ENCODE measurements at places on chromosomes 2 and 18.

- no peak for DNase-seq
Measured at GRCh38 chr2:124035001-124035400, 9.9 kb downstream of the CNTNAP5 start.

DNA sequence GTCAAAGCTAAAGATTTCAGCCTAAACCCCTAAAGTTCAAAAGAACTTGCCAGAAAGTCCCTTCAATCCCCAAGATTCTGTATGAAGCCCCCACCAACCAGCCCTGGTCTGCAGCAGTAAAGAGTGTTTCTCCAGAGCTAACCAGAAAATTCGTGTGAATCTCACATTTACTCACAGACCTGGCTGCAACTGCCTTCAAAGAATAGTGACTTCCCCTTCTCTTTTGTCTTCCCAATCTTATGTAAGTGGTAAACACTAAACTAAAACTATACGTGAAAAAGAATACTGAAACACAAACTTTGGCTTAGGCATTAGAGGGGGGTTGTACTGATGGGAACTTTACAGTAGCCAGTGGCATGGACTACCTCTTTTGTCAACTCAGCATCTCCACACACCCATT, 50.6 kb upstream of the SETBP1 start:
- no peak for DNase-seq

DNA sequence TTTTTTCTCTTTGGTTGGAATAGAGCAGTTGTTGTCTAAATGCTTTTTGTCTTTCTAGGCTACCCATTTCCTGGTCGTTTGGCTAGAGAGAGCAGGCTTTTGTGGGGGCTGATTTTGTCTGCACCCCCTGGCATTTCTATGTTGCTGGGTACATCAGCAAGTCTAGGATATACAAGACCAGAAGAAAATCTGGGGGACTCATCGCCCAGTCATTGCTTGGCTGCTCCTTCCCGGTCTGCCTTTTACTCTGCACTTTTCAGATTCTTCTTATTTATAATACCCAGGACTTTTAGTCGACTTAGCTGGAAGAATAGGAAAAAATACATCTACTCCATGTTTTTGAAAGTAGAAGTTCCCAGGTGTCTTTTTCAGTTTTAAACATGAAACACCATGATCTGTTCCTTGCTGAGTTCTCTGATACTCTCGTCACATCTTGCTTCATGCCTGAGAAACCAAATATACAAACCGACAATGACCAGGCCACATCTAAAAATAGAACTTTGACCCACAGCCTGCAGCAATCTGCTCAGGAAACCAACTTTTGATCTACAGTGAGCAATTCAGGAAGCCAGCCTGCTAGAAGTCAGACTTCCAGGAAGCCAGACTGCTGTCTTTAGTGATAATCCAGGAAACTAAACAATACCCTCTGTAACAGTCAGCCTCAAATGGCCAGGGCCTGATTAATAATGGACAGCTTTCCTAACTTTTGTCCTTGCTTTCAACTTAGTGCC, 163.8 kb upstream of the MEX3C start:
- no peak for DNase-seq

- DNase-seq = no peak
Measured at GRCh38 chr2:54000524-54000923, 29.7 kb upstream of the PSME4 start.

GRCh38 chr2:40041422-40042382, 262.6 kb upstream of the THUMPD2 start:
- no peak for DNase-seq

GRCh38 chr2:39851651-39852110, 72.6 kb upstream of the THUMPD2 start:
- no peak for DNase-seq

DNA sequence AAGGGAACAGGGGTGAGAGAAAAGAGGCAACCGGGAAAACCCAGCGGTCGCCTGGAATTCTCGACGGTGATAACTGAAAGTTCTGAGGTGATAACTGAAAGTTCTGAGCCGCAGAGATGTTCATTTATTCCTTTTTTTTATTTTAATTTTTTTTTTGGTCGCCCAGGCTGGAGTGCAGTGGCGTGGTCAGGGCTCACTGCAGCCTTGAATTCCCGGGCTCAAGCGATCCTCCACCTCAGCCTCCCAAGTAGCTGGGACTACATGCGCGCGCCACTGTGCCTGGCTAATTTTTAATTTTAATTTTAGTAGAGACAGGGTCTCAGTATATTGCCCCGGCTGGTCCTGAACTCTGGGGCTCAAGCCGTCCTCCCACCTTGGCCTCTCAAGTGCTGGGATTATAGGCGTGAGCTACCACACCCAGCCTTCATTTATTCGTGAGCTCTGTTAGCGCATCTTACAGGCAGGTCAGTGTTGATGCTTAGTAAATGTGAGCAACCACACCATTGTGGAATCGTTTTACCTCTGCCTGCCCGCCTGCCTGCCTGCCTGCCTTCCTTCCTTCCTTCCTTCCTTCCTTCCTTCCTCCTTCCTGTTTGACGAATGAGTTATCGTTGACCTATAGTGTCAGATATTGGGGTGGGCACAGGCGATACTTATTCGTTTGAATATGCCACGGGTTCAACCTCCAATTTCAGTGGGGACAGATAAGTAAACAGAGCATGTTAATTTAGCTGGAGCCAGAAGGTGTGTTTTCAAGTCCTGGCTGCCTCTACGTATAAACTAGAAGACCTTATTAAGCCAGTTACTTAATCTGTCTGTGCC, 557 bp upstream of the E2F6 start:
- DNase-seq = peak; percentile 13

DNA sequence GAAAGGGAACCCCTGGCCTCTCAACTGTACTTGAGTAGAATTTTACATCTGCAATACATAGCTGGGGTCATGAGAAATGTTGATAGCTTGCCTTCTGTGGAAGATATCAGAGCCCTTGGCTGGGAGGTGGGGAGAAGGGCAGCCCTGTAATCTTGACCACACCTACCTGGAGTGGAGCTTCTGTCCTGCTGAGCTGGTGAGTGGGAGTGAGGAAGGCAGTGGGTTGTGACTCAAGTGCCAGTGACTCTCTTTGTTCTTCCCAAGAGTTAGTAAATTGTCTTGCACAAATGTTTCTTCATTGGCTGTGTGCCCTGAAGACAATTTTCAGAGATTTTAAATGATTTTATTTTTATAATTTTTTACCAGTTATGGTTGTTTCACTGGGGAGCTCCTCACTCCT, 277.3 kb downstream of the MBD5 start:
- DNase-seq = no peak

DNA sequence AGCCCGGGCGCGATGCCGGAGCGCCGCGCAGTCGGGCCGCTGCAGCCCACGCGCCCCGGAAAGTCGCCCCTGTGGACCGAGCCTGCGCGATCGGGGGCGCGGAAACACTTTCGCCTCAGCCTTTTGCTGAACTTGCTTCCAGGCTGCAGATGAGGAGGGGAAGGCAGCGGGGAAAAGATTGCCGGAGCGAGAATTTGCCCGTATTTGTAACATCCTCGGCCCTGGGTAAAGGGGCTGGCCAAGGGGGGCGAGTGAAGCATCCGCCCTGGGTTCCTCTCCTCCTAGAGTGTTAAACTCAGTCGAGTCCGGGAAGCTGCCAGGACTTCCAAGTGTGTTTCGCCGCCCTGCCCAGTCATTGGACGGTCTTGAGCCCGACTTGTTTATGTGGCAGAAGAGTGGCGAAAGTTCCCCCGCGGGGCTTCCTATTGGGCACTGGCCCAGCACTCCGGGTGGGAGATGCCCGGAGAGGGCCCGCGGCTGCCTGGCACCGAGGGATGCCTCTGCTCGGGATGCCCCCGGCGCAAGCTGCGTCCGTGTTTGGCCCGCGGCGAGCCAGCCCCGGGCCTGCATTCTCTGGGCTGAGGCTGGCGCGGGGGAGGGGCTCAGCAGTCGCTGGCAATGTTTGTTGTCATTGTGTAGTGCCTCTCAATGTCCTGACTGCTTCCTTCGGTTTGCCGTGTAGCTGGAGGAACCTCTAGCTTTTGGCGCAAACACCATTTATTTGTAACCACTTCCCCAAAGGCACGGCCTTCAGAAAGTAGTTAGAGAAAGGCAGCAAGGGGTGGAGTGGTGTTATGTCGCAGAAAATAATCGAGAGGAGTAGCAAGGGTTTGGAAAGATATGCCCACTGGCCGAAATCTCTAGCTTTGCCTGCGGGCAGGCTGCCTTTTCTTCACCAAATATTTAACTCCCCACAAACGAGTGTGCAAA, 1.1 kb downstream of the CYBRD1 start:
- DNase-seq = peak; percentile 27

GRCh38 chr2:120901201-120901600, 165.5 kb downstream of the GLI2 start:
- no peak for DNase-seq

- DNase-seq = no peak
Measured at GRCh38 chr2:16058256-16058655, 117.9 kb downstream of the MYCN start.

DNA sequence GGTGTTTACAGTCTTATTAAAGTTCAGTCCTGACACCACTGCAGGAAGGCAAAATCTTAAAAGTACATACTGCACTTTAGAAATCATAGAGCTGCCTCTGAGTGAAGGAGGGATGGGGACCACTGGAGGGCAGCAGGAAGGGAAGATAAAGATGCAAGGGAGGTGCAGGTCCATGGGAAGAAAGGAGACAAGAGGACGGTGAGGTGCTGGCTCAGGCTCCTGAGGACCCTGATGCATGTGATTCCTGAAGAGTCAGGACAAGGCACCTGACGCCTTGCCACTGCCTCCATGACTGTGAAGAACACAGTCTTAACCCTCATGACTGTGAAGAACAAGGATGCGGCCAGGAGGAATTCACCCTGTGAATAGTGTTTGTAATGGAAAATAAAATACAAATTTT, 116.2 kb upstream of the NPAS2 start:
- DNase-seq = no peak

GRCh38 chr2:219743548-219743947, 116.1 kb downstream of the SLC4A3 start:
- DNase-seq = no peak

- no peak for DNase-seq
Measured at GRCh38 chr18:28584731-28585130, 407.8 kb upstream of the CDH2 start.

DNA sequence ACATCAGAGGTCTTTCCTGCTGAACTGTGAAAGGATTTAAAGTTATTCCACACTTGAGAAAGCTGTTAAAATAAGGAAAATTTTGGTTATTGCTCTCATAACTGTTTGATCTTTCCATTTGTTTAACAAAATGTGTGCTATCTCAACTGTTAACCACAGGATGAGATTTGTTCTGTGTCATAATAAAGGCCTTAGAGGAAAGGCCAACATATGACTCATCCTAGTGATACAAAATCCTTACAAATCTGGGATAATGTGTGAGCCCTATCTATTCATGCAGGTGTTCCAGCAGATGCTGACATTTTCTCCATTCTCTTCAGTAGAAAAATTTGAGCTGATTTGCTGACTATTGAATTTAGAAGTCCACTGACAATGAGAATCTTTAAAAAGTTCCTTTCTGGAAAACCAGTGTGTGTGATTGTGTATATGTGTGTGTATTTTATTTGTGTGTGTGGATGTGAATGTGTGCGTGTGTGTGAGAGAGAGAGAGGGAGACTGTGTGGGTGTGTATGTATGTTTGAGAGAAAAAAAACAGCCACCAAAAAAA, 1111.9 kb upstream of the GYPC start:
- DNase-seq = no peak

- no peak for DNase-seq
Measured at GRCh38 chr2:202148515-202149154, 75.6 kb downstream of the KIAA2012 start.

DNA sequence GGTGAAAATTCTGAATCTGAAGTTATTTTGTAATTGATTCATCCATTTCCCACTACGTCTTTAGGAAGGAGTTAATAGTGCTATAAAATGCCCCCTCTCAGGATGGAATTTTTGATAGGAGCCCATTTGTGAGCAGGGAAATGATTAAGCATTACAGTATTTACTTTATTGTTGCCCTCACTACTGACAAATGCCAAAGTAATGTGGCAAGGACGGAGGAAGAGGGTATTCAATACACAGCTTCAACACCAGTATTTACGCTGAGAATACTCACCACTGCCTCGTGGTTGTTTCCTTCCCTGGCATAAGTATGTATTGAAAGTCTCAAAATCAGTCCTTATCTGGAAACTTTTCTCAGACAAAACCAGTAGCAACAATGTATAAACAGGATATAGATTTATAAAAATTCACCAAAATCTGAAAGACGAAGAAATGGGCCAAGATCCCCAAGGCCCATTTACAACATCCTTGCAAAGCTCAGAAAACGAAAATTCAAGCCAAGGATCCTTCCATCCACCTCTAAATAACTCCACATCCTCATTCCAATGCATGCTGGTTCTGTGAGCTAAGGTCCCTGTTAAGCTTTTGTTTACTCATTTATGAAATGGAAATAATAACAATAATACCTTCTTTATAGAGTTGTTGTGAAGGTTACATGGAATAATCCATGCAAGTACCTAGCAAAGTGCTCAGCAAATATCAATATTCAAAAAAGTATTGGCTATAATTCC, 29.3 kb downstream of the FEZ2 start:
- DNase-seq = no peak

DNA sequence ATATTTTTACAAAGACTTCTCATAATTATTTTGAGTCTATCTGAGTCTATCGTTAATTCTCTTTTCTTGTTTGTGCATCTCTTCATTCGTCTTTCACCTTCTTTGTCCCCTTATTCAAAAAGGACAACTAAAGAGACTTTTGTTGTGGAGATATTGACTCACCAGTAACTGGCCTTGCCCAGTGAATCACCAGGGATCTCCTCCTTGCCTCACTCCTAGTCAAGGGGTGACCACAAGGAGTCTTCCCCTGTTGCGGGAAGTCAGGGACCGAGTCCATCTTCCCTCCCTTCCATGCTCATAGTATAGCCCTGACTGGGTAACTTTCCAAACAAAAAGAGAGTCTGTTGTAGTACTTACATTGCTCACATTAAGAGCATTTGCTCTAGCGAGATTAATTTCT, 158.9 kb downstream of the NEB start:
- no peak for DNase-seq

DNA sequence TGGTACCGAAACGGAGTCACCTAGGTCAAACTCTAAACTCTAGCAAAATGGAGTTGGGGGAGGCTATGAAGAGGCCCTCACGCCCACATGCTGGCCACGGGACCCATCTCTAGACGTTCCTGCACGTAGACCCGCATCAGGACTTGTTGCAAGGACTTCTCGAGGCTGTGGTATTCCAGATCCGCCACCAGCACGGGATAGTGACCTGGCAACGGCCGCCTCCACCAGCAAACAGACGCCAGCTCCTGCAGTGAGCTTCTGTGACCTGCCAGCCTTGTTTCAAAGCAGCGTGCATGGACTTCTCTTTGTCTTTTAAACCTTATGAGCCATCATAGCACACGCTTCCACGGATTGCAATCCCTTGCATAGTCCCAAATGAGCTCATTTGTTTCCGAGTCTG, 40.3 kb upstream of the RALBP1 start:
- no peak for DNase-seq

GRCh38 chr18:1481577-1481976, 576.9 kb downstream of the ADCYAP1 start:
- DNase-seq = no peak

GRCh38 chr18:58859907-58860306, 4.8 kb upstream of the ZNF532 start:
- no peak for DNase-seq

- DNase-seq = no peak
Measured at GRCh38 chr2:196274387-196274809, 103.0 kb upstream of the STK17B start.
